Type B pancreatic cell (in vitro differentiated cells): ENCODE measurements at places on chromosomes 11 and 22.
A peak's percentile ranks its signal among the peaks of the same experiment; 100 is the strongest.

GRCh38 chr11:67355023-67355793, 1.9 kb upstream of the POLD4 start:
- DNase-seq: no peak

DNA sequence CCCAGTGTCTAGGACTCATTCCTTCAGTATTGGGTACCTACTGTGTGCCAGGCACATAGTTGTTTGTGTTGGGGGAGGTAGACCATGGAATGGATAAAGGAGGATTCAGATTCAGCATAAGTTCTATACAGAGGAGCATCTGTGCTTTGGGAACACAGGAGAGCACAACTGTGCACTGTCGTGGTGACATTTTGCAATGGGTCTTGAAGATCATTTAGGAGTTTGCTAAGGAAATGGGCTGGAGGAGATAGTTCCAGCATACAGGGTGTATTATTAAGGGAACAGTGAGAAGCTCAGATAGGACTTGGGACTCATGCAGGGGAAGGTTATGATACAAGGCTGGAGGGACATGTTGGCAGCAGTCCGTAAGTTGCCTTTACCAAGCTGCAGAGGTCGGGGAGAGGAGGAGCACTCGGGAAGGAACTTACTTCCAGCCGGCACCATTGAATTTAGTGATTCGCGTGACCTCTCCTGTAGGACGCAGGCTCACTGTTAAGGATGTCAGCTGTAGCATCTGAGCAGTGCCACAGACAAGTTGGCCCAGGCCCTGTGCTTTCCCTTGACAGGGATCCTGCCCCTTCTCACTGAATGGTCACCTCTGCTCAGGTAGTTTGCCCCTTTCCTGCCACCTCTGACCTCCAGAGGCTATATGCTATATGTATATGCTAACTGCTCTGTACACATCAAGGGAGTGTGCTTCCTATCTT, 25.6 kb downstream of the TREH start:
- no peak for DNase-seq

GRCh38 chr22:29187831-29188230, 17.9 kb upstream of the EMID1 start:
- no peak for DNase-seq

GRCh38 chr11:68441466-68442230, 18.9 kb upstream of the PPP6R3 start:
- DNase-seq: no peak

DNA sequence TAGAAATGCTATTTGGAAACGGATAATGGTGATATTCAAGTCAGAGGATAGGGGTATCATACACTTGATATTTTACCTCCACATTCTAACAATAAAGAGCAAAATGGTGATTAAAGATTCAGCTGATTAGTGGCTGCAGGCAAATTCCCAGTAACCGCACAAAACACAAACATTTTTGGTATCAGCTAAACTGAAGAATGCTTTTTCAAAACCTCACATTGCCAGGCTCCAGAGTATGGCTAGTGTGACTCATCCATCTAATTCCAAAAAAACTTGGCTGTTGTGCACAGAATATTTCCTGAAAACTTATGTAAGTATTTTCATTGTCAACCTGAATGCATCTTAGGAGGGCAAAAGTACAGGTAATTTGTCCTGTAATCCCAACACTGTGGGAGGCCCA, 10.9 kb downstream of the SRPRA start:
- DNase-seq: no peak

- DNase-seq: no peak
These were observed 13.5 kb downstream of the ARFGAP2 start for GRCh38 chr11:47163193-47163592.

DNA sequence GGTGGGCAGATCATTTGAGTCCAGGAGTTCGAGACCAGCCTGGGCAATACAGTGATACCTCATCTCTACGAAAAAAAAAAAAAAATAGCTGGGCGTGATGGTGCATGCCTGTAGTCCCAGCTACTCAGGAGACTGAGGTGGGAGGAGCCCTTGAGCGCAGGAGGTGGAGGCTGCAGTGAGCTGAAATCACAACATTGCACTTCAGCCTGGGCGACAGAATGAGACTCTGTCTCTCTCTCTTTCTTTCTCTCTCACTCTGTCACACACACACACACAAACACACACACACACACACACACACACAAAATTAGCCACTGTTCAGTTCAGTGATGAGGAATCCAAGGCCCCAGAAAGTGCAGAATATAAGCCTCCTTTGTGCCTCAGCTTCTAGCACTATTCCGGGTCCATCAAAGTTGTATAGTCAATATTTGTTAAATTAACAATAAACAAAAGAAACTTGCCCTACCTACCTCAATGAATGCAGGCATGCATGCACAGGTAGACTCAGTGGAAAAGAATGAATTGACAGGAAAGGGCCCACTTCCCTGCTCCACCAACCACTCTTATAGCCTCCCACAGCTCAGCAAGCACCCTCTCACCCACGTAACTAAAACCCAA, 3.9 kb upstream of the SMIM35 start:
- no peak for DNase-seq

DNA sequence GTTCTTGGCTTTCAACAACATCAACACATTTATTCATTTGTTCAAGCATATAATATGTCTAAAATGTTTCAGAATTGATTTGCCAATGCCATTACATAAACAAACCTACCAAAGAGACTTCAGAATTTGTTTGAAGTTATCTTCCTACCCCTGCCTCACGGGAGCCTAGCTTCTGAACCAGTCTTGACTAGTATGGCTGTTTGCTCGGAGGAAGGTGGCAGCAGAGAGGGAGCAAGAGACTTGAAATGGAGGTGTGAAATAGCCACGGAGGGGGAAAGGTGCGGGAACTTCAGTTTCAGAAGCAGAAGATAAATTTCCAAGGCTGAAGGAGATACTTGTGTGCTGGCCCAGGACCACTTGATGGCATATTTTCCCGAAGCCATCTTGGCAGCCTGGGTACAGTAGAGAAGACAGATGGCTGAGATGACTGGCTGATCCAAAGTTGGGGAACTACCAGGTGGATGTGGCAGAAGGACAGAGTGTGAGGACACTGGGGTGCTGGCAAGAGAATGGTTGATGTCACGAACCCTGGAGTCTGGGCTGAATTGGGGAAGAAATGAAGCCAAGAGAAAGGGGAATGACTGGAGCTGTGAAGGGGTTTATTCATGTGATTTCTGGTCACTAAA, 14.0 kb upstream of the MTCH2 start:
- DNase-seq: no peak

GRCh38 chr11:110471371-110471770, 41.6 kb downstream of the FDX1 start:
- no peak for DNase-seq

- DNase-seq: no peak
These were observed 512 bp upstream of the OR51T1 start for GRCh38 chr11:4881188-4881587.

DNA sequence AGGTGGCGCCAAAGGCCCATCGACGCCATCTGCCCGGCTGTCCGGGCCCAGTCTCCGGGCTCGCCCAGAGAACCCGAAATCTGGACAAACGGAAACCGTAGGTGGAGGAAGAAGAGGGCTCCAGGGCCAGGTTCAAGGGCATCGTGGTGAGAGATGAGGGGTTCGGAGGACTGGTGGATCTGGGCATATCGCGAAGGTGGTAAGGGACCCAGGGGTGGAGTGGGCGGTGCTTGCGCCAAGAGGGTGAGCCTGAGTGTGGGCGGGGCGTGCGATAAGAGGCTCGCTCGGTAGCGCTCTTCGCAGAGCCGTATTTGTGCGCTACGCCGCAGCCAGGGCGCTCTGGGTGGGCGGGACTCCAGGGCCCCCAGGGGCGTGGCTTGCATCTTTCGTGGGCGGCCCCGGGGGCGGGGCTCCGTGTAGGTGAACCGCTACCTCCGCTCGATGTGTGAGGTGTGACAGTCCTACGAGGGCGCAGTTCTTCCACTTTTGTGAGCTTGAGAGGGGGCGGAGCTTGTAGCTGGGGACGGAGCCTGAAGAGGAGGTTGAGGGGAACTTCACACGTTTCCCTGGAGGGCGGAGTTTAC, 4.8 kb downstream of the CD248 start:
- DNase-seq: peak; percentile 90

DNA sequence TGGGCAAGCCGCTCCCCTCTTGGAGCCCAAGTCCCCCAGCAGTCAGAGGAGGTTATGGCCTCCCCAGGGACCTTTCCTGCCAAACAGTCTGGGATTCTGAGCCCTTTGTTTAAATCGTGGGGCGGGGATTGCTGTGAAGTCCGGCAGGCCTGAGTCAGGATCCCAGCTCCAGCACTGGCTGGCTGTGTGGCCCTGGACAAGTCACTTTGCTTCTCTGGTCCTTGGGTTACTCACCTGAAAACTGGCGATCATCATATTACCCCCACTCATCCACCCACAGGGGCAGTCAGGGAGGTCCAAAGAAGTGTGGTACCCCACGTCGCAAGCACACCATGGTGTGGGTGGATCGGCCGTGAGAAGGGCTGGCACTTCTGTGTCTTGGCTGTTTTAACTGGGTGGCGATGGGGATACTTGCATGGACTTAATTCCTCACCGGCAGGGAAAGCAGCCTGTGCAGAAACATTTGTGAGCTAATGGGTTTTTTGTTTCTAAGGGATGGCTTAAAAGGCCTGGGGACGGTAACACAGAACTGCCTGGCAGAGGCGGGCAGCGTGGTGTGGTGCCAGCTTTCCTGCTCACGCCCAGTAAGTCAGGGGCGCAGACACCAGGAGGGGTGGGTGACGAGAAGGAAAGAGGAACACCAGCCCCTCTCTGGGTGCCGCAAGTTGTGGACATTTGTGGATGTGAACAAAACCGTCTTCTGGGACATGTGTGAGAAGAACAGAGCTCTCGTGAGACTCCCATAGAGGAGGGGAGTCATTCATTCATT, 31.6 kb upstream of the PRR5 start:
- no peak for DNase-seq
